ENCODE measurements at places on chromosomes 6 and 20.

- DNase-seq = no peak
Measured at GRCh38 chr20:64140061-64140931, 24.0 kb upstream of the MYT1 start.

DNA sequence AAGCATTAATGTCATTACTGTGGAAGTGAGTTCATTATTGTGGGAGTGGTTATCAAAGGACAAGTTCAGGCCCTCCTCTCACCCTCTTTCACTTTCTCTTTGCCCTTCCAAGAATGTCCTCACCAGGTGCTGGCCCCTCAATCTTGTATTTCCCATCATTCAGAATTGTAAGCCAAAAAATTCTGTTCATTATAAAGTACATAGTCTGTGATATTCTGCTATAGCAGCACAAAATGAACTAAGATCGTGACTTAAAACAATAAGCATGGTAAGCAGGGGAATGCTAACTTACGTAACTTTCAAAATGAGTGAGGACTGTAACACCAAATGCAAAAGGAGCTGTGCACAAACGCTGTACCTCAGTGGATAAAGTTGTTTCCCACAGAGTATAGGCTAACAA is 515.7 kb upstream of the BTBD3 start:
- DNase-seq = no peak

GRCh38 chr6:154450498-154450897 is 60.0 kb downstream of the CNKSR3 start:
- no peak for DNase-seq

DNA sequence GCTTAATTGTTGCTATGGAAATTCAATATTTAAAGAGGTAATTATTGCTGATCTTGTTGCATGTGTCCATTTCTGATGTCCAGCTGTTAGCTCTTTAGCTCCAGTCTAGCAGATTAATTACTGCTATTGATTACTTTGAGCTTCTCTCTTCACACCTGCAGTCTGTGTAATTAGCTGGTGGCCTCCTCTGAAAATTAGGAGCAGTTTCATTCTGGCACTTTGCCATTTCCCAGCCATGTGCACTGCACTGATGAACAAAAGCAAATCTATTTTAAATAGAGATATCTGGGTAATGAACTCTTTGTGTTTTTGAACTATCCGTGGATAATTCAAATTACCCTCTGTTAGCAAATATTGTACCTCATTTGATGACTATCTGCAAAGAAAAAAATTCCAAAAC is 275.9 kb downstream of the RNF144B start:
- no peak for DNase-seq

DNA sequence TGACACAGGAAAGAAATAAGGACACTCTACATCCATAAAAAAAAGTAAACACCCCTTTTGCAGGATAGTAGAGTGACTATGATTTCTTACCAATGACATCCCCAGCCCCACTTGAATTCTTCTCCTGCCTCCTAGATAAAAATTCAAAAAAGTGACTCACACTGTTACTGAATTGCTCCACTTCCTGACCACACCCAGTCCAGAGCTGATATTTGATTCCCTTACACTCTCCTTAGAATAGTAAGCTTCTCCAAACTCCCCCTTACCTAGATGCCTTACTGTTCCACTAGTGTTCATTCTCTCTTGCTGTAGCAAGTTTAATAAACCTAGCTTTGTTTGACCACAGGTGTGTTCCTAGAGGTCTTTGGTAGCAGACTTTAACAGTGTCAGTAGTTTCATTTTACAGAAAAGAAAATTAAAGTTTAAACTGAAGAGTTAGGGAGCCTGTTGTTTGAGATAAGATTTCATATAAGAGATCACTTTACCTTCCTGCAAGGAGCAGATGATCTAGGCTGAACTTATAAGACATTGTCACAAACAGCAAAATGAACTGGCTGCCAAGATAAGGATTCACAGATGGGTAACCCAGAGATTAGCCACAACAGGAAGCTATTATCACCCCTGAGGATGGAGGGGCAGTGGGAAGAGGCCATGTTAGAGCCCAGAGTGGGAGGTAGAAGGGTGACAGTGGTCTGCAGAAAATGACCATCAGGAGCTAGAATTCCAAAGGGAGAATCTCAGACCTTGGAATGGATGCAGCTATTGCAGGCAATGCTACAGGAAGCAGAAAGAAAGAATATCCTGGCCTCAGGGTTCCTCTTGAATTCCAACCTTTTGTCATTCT is 28.4 kb upstream of the BTN3A2 start:
- no peak for DNase-seq
